ENCODE measurements at places on chromosomes 12 and 14. TPM values are rescaled to one million over a fixed set of nuclear protein-coding genes. Genes with fewer than 3 reads are reported as not detected.

HPD gene
- 5.3 TPM for polyA plus RNA-seq

TMEM30B gene
- polyA plus RNA-seq, result 16.4 TPM

KRT3 gene
- polyA plus RNA-seq, result not detected

LIN7A gene
- 21.3 TPM for polyA plus RNA-seq

SMIM41 gene
- 0.43 TPM for polyA plus RNA-seq

ARHGEF25 gene
- 35.1 TPM for polyA plus RNA-seq

DNA sequence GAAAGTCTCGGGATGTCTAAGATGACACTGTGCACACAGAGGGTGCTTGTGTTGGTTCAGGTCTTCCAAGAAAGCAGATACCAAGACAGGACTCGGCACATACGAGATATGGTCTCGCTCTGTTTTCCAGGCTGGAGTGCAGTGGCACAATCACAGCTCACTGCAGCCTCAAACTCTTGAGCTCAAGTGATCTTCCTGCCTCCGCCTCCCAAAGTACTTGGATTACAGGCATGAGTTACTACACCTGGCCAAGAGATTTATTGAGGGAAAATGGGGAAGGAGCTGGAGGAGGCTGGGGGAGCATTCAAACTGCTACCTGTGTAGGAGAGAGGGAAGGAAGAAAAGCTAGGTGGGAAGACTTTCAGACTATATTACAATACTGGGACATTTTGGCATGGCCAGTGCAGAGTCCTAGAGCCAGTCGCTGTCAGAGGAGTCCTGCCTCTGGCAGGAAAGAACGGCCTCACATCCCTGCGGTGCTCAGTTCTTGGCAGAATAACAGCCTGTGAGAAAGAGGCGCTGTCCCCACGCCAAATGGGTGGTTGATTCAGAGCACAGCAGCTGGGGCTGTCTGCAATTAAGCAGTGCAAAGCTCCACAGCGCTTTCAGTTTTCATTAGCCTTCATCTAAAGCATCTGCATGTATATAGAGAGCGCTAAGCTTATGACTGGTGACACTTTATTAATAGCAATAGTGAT, 18.3 kb downstream of the SLC17A8 start:
- DNase-seq, result peak; percentile 18

GRCh38 chr12:1939331-1939730, 20.9 kb upstream of the CACNA2D4 start:
- DNase-seq, result no peak

DNA sequence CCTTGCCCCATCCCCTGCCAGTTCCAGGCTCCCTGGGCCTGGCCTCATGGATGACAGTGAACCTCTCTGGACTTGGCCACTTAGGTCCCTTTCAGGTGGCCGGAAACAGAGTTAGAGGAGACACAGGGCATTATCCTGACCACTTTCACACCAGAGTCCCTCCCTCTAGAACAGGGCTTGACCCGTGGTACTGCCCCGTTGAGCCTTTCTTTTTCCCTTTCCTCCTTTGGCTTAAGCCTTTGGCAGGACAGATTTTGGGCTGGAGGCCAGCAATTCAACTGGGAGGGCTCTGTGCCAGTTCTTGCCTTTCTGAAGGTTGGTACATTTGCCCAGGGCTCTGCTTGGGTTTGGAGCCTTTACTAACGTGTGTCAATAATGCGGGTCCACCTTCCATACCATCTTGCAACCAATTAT, 22.8 kb downstream of the TPCN1 start:
- no peak for DNase-seq

- no peak for DNase-seq
Measured at GRCh38 chr12:49873361-49873934, 30.3 kb downstream of the FAIM2 start.

DNA sequence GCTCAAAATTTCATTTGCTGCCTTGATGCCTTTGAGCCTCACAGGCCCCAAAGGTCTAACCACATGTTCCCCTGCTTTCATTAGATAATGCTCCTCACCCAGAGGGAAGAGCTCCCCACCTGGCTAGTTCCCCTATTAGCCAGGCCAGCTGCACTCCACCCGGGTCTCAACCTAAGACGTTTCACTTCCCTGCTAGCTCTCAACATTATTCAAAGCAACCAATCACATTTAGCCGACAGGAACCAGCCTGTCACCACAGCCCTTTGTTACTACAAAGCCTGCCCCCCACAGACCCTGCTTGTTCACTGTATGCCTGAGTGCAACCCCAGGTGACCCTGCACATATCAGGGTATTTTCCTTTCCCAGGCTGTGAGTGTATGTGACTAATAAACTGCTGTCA, 78.6 kb downstream of the SLC15A5 start:
- DNase-seq, result no peak

DNA sequence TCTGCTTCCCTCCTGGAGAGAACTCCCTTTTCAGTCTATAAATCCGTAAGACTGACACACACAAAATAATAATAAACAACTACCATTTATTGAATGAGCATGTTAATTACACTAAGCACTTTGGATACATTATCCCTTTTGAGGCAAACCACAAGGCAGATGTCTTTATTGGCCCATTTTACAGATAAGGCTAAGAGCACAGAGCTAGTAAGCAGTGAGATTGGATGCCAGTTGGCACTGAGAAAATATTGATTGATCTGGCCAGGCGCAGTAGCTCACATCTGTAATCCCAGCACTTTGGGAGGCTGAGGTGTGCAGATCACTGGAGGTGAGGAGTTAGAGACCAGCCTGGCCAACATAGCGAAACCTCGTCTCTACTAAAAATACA, 21.9 kb upstream of the RBM19 start:
- DNase-seq, result no peak

GRCh38 chr14:66288511-66288910, 197.7 kb upstream of the CCDC196 start:
- no peak for DNase-seq

DNA sequence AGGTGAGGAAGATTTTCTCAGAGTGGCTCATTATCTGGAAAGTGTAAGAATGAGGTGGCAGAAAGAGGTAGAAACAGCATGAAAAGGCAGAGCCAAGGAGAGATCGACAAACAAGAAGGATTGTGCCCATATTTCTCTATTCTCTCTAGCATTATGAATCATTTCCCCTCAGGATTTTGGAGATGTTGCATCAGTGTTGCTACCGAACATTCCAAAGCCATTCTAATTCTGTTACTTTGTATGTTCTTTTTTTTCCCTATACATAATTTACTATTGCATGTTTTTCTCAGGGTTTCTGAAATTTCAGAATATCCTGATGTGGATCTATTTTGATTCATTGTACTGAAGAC, 61.4 kb downstream of the KICS2 start:
- no peak for DNase-seq

DNA sequence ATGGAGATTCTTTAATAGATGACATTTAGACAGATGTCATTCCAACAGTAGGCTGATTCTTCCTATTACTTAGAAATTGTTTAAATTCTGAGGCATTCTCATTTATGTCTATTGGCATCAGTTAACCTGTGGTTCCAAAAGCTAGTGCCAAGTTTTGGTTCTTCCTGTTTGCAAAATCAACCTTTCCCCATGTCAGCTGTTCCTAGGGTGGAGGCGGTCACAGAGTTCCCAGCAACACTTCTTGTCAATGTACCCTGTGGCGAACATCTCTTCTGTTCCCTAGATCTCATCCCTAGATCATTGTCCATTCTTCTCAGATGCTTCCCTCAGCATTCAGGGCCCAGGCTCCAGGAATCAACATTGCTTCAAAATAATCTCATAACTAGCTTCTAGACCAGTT, 140.9 kb downstream of the PHLDA1 start:
- no peak for DNase-seq

GRCh38 chr12:13033476-13033875, 10.7 kb upstream of the FAM234B start:
- no peak for DNase-seq

DNA sequence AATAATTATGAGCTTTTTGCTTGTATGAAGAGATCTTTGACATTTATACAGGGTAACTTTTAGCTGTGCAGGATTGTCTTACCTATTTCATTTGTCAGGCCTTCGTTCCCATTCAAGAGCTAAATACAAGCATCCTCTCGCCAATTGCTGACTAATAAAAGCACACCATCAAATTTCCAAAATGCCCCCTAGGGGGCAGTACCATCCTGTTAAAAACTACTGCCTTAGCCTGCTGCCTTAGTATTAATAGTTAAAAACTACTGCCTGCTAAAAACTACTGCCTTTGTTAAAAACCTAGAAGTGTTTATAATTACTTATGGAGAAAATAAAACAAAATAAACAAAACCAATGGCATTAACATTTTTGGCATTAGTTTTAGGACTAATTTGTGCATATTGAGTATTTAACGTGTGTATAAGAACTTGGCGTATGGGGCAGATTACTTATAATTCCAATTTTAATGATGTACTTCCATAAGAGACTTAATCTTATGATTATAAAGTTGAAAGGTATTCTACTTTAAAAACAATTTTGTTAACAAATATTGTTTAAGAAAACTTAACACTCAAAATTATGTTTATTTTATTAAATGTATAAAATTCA, 3.0 kb upstream of the IFI27L2 start:
- DNase-seq, result peak; percentile 50

GRCh38 chr14:61609191-61609843, 86.0 kb upstream of the HIF1A start:
- DNase-seq, result no peak

DNA sequence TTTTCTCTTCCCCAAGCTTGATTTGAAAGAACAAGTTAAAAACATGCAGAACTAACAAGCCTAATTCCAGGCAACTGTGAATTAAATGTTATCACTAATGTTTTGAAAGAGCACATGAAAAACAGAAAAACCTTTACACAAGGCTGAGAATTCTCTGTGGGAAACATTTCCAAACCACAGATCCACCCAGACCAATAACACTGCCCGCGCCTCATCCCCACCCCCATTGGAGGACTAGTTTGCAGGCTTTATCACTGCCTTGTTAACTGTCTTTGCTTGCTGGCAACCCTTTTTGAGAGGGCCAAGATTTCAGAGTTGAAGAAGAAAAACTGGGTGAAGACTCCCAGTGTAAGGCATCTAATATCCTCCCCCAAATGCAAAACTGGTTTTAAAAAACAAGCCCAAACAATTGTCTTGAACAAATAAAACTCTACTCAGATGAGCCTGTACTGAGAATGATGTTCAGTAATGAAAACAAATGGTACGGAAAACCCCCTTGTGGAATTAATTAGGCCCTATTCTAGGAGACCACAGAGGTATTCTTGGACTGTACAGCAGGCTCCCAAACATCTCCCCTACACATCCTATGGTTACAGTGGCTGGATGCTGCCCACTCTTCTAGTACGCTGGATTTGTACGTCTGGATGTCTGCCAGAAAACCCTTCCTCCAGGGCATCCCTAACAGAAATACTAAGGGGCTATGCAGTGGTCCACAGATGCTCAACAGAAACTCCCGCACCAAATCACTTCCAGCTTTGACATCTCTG, 5.8 kb downstream of the MAX start:
- DNase-seq, result no peak

GRCh38 chr12:68636268-68636667, 25.6 kb downstream of the RAP1B start:
- DNase-seq, result no peak

- DNase-seq, result no peak
Measured at GRCh38 chr14:29857551-29857950, 70.1 kb downstream of the PRKD1 start.

DNA sequence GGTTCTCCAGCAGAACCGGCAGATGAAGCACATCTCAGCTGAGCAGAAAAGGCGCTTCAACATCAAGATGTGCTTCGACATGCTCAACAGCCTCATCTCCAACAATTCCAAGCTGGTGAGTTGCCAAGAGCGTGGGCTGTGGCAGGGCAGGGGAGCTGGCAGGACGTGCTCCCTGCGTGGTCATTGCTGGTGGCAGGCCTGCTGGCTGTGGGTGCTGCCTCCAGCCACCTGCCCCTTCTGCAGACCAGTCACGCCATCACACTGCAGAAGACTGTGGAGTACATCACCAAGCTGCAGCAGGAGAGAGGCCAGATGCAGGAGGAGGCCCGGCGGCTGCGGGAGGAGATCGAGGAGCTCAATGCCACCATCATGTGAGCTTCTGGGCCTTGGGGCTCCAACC, 35.8 kb downstream of the IL31 start:
- no peak for DNase-seq
